T47D (cell line): ENCODE measurements at places on chromosomes 3 and 15.
A peak's percentile ranks its signal among the peaks of the same experiment; 100 is the strongest.

- no peak for DNase-seq
Measured at GRCh38 chr3:10875914-10876313, 59.9 kb downstream of the SLC6A11 start.

DNA sequence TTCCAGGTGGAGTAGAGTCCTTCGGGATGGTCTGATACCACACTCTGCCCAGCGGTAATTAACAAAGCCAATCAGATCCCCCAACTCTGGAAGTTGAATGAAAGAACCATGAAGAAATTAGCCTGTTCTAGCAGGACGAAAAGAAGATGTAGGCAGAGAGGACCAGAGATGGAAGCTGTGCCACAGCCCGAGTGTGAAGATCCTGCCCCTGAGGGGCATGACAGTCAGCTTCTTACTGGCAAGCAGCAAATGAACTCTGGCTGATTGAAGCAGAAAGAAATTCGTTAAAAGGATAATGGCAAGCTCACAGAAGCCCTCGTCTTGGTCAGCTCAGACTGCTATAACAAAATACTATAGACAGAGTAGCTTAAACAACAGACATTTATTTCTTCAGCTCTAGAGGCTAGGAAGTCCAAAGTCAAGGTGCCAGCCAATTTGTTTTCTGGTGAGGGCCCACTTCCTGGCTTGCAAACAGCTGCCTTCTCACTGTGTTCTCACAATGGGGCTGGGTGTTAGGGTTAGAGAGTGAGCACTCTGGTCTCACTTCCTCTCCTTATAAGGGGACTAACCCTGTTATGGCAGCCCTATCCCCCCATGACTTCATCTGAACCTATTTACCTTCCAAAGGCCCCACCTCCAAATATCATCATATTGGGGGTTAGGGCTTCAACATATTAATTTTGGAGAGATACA, 307.1 kb downstream of the VPS13C start:
- DNase-seq: no peak

- no peak for DNase-seq
Measured at GRCh38 chr15:64379216-64379960, 1.9 kb downstream of the PCLAF start.

DNA sequence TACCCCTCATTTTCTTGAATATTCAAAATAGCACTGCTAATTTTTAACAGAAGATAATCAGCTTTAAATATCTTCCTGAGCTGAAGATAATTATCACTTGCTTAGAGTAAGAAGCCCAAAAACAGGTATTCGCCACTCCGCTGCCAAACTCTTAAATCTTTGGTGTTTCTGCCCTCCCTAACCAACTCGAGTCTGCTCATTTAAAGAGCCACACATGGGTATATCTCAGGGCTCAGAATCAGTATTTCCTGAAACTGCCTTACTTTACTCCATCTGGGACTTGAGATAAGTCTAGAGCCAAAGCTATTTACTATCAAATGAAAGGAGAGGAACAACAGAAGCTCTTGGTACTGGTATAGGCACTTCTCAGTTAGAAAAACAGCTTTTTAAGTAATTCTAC, 10.8 kb downstream of the PDCD10 start:
- no peak for DNase-seq

- no peak for DNase-seq
Measured at GRCh38 chr3:45664578-45664977, 24.6 kb upstream of the SACM1L start.

GRCh38 chr3:162512488-162512887, 1015.9 kb downstream of the OTOL1 start:
- DNase-seq: no peak

DNA sequence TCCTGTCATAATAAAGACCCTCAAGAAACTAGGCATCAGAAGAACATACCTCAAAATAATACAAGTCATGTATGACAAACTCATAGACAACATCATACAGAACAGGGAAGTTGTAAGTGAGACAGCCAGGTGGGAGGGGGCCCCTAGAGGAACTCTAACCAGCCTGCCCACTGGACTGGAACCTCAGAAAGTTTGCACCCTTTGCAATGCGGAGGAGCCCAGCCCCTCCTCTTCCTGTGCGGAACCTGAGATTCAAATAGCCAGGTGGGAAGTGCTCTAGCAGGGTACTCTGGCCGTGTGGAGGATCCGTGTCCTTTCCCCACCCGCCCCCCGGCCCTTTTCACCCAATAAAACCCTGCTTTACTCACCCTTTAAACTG, 387.0 kb upstream of the CBLB start:
- DNase-seq: no peak

DNA sequence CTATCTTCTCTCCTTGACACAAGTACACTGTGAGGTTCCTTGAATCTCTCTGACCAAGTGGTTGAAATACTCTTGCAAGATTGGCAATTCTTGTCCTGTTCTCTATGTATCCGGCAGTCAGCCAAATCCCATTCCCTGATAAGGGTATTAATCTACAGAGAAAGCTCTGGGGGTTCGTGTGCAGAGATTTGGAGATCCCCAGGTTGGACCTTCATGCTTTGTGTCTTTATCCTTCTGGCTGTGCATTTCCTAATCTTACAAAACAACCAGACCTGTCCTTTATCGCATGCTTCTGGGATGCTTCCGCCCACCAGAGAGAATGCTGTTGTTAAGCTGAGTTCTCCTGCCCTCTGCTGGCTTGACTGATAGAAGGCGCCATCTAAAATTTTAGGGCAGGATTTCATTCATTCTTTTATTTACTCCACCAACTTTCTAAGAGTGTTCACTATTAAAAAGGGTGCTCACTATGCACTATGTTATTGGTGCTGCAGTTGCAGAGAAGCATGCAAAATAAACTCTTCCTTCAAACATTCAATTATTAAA, 8.6 kb upstream of the SST start:
- DNase-seq: peak; percentile 38

- no peak for DNase-seq
Measured at GRCh38 chr15:52794665-52795463, 4.7 kb upstream of the ONECUT1 start.

DNA sequence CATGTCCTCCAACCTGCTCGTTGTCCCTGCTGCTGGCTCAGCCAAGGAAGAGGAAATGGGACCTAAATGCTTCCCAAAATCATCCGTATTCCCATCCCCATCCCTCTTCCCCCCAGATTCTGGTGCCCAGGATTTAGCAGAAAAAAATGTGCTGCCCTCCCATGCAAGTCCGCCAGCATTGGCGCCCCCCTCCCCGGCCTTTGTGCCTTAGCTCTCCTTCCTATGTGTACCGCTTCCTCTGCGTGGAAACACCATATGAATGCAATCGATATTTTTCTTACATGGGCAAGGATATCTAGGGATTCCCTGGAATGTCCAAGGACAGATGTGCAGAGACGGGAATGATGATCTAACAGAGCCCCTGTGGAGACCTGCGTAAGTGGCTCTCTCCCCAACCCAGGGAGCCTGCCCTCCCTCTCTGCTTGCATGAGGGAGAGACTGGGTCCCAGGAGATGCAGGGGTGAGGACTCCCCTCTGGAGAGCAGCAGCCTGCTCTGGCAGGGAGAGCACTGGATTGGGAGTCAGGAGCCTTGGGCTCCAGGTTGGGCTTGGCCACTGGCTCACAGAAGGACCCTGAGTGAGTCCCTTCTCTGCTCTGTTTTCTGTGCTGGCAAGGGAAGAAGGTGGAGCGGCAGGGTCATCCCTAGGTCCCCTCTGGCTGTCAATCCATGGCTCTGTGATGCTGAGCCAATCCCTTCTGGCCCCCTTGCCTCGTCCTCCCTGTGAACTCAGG, 227.2 kb downstream of the XXYLT1 start:
- DNase-seq: no peak

- no peak for DNase-seq
Measured at GRCh38 chr3:4721511-4721911, 228.4 kb downstream of the ITPR1 start.

DNA sequence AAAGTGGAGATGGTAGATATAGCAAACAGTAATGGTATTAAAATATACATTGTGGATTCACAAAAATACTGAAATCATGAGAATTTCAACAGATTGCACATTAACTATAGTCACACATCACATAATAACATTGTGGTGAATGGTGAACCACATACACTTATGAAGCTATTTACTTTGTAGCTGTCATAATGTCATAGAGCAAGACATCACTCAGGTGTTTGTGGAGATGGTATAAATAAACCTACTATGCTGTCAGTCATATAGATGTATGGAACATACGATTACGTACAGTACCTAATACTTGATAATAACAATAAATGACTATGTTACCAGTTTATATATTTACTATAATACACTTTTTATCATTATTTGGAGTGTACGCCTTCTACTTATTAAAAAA, 1416.0 kb upstream of the ALCAM start:
- no peak for DNase-seq

- DNase-seq: no peak
Measured at GRCh38 chr15:95937128-95937528, 393.4 kb upstream of the NR2F2 start.

GRCh38 chr3:143207338-143207961, 87.9 kb downstream of the CHST2 start:
- no peak for DNase-seq

GRCh38 chr15:85407421-85408269, 27.2 kb downstream of the AKAP13 start:
- DNase-seq: no peak

GRCh38 chr15:87083201-87083600, 1003.5 kb downstream of the AGBL1 start:
- no peak for DNase-seq

GRCh38 chr3:195609229-195609628, 25.5 kb upstream of the APOD start:
- no peak for DNase-seq

DNA sequence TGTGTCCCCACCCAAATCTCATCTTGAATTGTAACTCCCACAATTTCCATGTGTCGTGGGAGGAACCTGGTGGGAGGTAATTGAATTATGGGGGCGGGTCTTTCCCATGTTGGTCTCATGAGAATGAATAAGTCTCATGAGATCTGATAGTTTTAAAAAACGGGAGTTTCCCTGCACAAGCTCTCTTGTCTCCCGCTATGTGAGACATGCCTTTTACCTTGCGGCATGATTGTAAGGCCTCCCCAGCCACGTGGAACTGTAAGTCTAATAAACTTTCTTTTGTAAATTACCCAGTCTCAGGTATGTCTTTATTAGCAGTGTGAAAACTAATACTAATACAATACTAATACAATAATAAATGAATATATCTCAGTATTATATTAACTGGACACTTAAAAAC, 9.9 kb upstream of the YEATS2 start:
- DNase-seq: no peak

DNA sequence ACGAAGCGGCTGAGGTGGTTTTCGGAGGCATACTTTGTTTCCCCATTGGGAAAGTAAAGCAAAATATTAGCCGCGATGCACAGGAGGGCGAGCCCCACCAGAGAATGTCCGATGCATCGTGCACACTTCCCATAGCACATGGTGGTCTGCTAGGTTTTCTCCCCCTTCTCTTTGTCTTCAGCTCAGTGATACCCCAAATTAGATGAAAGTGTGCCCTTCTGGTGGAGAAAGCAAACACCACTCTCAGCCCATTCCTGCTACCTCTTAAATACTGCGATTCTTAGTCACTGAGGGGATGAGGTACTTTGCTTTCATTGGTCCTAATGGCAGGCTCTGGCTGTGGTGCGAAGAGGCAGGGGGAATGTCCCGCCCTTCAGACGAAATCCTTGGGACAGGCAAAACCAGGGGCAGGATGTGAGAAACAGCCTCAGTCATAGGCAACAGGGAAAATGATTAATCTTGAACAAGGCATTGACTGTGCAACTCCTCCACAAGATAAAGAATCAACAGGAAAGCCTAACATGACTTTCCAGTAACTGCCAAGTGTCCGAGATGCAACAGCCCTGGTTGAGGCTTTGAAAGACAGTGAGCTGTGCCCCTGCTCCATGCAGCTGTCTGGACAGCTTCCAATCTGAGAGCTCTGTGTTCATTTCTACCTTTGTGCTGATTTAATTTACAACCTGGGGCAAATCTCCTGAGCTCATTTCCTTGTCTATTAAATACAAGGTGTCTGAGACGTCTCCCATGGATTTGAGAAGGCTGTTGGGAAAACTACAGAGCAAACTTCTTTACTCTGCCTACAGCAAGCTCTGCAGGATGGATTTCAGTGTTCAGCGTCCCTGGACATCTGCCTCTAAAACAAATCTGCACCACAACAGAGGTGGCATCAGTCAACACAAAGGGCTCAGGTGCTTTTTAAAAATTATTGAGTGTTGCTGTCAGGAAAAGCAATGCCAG, at the start of gene TM4SF1:
TM4SF1 (minus strand) TSS at position 242 of the 957 bp plus-strand sequence; CDS start at position 140, 102 bp downstream.
- peak; percentile 75 for DNase-seq

- DNase-seq: peak; percentile 56
Measured at GRCh38 chr3:43620831-43621655, 768 bp downstream of the ANO10 start.

DNA sequence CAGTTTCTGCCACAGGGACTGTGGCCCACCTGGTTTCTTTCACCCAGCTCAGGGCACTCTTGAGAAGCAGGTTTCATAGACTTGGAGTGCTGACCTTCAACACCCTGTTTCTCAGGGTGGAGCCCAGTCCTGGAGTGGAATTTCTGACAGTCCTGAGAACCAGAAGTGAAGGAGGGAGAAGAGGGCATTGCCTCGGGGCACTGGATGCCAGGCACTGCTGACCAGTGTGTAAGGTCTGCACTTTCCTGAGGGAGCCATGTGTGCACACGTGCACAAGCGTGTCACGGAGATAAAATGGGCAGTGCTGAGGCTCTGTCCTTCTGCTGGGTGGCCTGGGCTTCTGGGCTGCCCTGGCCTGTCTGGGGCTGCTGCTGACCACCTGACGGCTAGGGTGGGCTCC, 118.5 kb downstream of the SEC22A start:
- DNase-seq: no peak
